ENCODE measurements at places on chromosomes 4 and X. TPM values are rescaled to one million over a fixed set of nuclear protein-coding genes. Genes with fewer than 3 reads are reported as not detected.

GRCh38 chrX:134793978-134794377 lies 135.7 kb upstream of the PLAC1 start:
- no peak for DNase-seq

DNA sequence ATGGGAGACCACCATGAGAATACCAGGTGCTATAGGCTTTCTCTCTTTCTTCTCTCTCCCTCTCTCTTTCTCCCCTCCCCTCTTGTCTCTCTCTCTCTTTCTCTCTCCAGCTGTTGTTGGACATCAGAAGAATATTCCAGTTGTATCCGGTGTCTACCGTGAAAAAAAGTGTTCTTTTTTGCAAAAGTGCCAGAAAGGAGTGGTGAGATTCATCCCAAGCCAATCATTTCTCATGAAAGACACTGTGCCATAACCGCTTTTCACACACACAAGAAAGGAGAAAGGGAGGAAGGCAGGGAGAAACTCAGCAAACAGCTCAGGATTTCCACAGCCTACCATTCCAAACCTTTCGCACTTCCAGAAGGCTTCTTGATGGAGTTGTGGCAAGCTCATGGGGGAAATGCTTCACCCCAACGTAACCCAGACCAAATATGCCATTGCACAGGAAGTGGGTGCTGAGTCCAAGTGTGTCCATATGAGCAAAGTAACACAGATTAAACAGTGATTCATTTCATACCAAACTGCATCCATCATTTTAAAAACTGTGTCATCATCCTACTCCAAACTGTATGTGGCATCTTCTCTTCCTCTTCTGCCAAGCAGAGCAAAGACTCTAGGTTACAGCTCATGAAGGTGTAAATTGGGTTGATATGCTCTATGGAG lies 224.0 kb downstream of the APBB2 start:
- no peak for DNase-seq

The DUSP21 gene
- total RNA-seq: not detected

DNA sequence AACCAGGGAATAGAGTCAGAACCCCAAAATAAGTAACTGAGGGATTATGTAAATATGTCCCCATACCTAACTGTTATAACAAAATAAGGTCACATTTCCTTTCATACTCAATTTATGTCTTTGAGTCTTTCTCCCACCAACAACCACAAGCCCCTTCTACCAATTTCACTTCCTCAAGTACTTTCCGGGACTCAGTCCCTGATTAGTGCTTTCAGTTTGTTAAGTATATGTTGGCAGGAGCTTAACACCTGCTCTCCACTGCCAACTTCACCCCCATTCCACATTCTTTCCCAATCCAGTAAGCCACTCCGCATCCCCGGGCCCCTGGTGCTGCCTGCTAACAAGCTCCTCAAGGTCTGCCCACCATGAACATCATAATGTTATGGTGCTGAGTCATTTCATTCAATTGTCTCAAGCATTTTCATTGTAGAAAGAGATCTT lies 71.3 kb upstream of the SPRY1 start:
- no peak for DNase-seq

The LPAR4 gene
- 3.6 TPM for total RNA-seq

GRCh38 chr4:26330946-26331345 lies 10.1 kb downstream of the RBPJ start:
- DNase-seq: no peak

The EDNRA gene
- total RNA-seq: 135 TPM

- no peak for DNase-seq
These were observed 277.1 kb upstream of the DIAPH2 start for GRCh38 chrX:96407501-96407900.

- DNase-seq: no peak
These were observed 9.3 kb upstream of the TBC1D14 start for GRCh38 chr4:6900181-6900812.

The IBSP gene
- 0.95 TPM for total RNA-seq

GRCh38 chr4:174503079-174503715 lies 19.1 kb downstream of the HPGD start:
- no peak for DNase-seq

- DNase-seq: no peak
These were observed at the start of gene OPRPN for GRCh38 chr4:70397580-70397979. TSS of gene OPRPN (plus strand) at chr4:70397940. CDS start at chr4:70399286, 1,346 bp downstream.

- no peak for DNase-seq
These were observed 53.4 kb upstream of the ATP8A1 start for GRCh38 chr4:42710329-42710728.

DNA sequence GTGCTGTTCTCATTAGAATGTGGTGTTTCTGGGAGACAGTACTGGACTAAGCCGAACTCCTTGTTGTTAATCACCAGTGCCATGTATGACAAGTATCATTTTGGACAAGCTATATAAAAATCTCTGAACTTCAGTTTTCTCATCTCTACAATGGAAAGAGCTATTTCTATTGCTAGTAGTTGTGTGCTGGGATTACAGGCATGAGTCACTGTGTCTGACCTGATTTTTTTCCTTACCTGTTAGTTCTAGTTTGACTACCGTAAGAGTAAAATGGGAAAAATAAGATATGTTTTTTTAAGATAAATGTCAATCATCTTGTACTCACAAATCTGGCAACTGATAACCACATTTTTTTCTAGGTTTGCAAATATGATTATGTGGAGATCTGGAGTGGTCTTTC lies 192.3 kb downstream of the TLL1 start:
- no peak for DNase-seq

- DNase-seq: no peak
These were observed 16.8 kb downstream of the REPS2 start for GRCh38 chrX:16963216-16963615.

Measured in chondrocyte (in vitro differentiated cells).